Stimulated activated CD4-positive, alpha-beta T cell treated with anti-CD3 and anti-CD28 coated beads, Interleukin-15, amount 100 ng/mL, for 1 hour (primary cell): ENCODE measurements at places on chromosomes 2 and 18.

DNA sequence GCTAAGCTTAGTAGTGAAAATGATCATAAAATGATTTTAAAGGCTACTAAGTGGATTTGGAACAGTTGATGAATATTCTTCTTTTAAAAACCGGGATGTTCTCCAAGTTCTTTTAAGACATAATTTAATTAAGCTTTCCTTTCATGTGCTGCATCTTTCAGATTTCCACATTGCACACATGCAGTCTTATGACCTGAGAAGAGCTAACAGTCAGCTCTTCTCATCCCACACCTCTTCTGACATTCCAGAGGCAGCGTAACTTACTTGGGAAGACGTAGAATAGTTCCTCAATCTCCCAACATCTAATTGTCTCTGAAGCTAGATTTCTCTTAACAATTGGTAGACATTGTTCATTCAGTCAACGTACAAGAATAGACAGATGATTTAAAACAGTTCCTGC, 181.8 kb downstream of the SP3 start:
- no peak for DNase-seq

GRCh38 chr2:237289139-237289538, 124.8 kb downstream of the COL6A3 start:
- DNase-seq: no peak

GRCh38 chr2:136065384-136065783, 52.6 kb downstream of the CXCR4 start:
- no peak for DNase-seq

GRCh38 chr2:230910546-230911177, 14.4 kb downstream of the GPR55 start:
- no peak for DNase-seq

DNA sequence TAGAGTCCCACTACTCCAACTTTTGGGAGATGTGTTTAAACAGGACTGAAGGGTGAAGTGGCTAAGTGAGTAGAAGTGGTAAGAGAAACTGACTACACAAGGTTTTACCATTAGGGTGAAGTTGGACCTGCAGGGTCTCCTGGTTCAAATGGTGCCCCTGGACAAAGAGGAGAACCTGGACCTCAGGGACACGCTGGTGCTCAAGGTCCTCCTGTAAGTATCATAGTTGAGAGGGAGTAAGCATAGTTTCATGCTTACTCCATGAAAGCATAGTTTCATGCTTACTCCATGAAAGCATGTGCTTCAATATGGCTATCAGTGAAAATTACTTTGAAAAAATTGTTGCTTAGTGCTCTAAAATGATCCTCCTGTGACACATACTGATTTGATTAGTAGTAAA, 19.1 kb downstream of the COL3A1 start:
- no peak for DNase-seq

- no peak for DNase-seq
These were observed 1908.4 kb upstream of the PIK3C3 start for GRCh38 chr18:40046596-40046995.

- DNase-seq: no peak
These were observed 26.6 kb upstream of the DYSF start for GRCh38 chr2:71426721-71427120.
